Activated naive CD4-positive, alpha-beta T cell treated with anti-CD3 and anti-CD28 coated beads for 36 hours (primary cell): ENCODE measurements at places on chromosomes 16 and 17. TPM values are rescaled to one million over a fixed set of nuclear protein-coding genes. Genes with fewer than 3 reads are reported as not detected.

Gene KRTAP16-1
- not detected for total RNA-seq

Gene PLCD3
- 2.4 TPM for total RNA-seq

Gene HASPIN
- 21.8 TPM for total RNA-seq

DNA sequence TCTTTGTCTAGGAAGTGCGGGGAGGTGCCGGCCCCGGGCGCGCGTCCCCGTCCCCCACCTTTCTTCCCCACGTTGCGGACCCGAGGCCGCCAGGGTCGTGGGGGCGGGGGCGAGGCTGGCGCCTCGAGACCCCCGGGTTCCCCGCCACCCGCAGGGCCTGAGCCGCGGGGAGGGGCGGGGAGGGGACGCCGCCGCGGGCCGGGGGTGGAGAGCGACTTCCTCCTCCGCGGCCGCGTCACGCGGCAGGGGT is 1.8 kb upstream of the ACTG1 start:
- H3K4me3 ChIP-seq: peak overlapping the region; percentile 81
- peaks cover 27% of the 10 kb centered on the region for H3K4me1 ChIP-seq
- peaks cover 29% of the 10 kb centered on the region for H3K36me3 ChIP-seq
- peak overlapping the region; percentile 85 for H3K27ac ChIP-seq
- no peaks in the 10 kb centered on the region for H3K27me3 ChIP-seq
- no peak for DNase-seq

- H3K4me3 ChIP-seq: no peak overlapping the region
- peak; percentile 6 for DNase-seq
- no peak overlapping the region for H3K27ac ChIP-seq
- H3K4me1 ChIP-seq: no peaks in the 10 kb centered on the region
- H3K27me3 ChIP-seq: no peaks in the 10 kb centered on the region
- no peaks in the 10 kb centered on the region for H3K36me3 ChIP-seq
Measured at GRCh38 chr17:14268264-14268663, 31.6 kb upstream of the CDRT15 start.

Gene SLC16A5
- total RNA-seq: 2.5 TPM

DNA sequence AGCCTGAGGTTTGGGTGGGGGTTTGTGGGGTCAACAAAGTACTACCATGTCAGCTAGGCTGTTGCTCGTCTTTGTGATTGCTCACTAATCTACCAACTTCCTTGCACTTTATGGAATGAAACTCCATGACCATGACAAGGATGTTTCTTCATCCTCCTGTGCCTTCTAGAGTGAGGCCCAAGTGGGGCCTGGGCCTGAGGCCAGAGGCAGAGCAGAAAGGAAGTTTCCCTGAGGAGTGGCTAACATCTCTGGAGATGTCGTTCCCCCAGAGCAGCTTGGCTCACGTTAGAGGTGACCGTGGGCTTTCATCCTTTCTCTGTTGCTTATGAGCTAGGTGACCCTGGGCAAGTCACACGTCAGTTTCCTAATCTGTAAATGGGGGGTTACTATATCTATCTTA is 41.0 kb upstream of the IRX3 start:
- H3K4me3 ChIP-seq: no peak overlapping the region
- H3K36me3 ChIP-seq: no peaks in the 10 kb centered on the region
- H3K27ac ChIP-seq: no peak overlapping the region
- DNase-seq: no peak
- H3K4me1 ChIP-seq: no peaks in the 10 kb centered on the region

GRCh38 chr16:86031141-86031678 is 132.2 kb downstream of the IRF8 start:
- no peaks in the 10 kb centered on the region for H3K4me1 ChIP-seq
- DNase-seq: no peak
- peaks cover 7% of the 10 kb centered on the region for H3K27me3 ChIP-seq
- H3K4me3 ChIP-seq: no peak overlapping the region
- no peaks in the 10 kb centered on the region for H3K36me3 ChIP-seq
- no peak overlapping the region for H3K27ac ChIP-seq

DNA sequence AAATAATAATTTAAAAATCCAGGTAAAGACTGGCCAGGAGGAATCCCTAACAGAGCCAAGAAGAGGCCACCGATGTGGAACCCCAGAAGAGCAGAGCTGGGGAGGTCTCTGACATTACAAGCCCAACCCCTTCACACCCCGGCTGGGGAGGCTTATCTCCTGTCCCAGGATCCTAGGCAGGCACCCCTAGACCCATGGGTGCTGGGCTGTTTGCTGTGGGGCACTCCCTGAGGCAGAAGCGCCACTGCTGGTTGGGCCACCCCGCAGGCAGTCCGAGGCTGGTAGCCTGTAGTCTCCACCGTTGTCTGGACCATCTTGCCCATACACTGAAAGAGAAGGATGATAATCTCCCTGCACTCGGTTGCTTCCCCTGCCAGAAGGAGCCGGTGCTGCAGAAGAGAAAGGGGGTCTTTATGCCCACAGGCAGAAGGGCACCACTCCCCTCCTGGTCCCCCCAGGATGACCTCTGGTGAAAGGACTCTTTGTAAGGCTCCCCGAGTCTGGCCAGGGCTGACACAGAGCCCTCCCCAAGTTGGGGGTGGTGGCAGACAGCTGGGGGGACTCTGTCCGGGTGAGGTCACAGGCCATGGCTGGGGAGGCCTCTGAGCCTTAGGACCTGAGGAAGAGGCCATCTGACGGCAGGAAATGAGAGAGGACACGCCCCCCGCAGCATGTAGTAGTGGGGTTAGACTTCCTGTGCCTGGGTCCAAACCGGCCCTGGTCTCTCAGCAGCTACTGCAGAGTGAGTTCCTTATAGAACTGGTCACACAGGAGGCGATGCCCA is 34.2 kb downstream of the CFAP20 start:
- no peaks in the 10 kb centered on the region for H3K27me3 ChIP-seq
- DNase-seq: no peak
- no peaks in the 10 kb centered on the region for H3K36me3 ChIP-seq
- no peak overlapping the region for H3K4me3 ChIP-seq
- H3K27ac ChIP-seq: no peak overlapping the region

Gene HOXB9
- 6.7 TPM for total RNA-seq

DNA sequence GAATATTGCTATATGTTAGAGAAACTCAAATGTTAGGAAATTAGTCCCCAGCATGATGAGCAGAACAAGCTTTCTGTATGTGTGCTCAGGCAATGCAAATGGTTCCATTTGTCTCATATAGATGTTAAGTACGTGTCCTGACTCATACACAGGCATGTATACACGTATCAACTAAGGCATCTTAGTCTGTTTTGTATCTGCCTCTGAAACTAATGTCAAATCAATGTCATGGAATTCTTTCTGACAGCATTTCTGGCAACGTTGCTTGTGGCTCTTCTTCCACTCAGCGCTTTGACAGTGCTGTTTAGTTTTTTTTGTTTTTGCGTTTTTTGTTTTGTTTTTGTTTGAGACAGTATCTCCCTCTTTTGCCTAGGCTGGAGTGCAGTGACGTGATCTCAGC is 111.9 kb downstream of the CNTNAP4 start:
- no peak overlapping the region for H3K27ac ChIP-seq
- H3K36me3 ChIP-seq: no peaks in the 10 kb centered on the region
- H3K4me3 ChIP-seq: no peak overlapping the region
- H3K27me3 ChIP-seq: no peaks in the 10 kb centered on the region

GRCh38 chr16:4958510-4959438 is 644 bp downstream of the SEC14L5 start:
- H3K4me1 ChIP-seq: peaks cover 14% of the 10 kb centered on the region
- no peaks in the 10 kb centered on the region for H3K36me3 ChIP-seq
- peaks cover 30% of the 10 kb centered on the region for H3K27me3 ChIP-seq
- no peak for DNase-seq

GRCh38 chr17:56653877-56654276 is 60.4 kb downstream of the NOG start:
- no peak overlapping the region for H3K27ac ChIP-seq
- H3K36me3 ChIP-seq: no peaks in the 10 kb centered on the region
- peak; percentile 90 for DNase-seq
- H3K27me3 ChIP-seq: no peaks in the 10 kb centered on the region

DNA sequence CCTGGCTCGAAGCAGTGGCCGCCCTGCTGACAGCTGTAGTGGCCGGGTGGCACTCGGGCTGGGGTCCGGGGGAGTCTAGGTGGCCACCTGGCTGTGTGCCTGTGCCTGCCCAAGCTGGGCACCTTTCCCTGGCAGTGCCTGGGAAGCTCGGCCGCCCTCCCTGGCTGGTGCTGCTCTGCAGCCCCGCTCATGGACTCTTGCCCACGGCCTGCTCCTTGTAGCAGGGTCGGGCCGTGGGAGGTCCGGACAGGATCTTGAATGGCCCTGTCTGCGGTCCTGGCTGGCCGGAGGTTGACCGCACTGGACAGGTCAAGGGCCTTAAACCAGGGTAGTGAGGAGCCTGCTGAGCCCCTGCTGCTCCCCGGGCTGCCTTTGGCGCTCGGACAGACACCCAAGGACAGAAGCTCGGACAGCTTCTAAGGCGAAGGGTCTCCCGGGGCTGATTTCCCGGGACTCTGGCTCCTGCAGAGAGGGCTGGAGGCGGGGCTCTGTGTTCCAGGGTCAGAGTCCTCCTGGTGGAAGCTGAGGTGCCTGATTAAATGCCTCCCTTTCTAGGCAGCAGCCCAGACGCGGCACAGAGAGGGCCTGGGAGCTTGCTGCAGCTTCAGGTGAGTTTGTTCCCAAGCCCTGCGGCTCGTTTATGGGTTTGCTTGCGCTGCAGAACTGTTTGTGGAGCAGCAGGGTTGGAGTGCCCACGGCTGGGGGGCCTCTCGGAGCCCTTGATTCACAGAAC is 6.0 kb downstream of the CAPN15 start:
- H3K4me1 ChIP-seq: peaks cover 18% of the 10 kb centered on the region
- H3K27ac ChIP-seq: no peak overlapping the region
- no peaks in the 10 kb centered on the region for H3K27me3 ChIP-seq
- DNase-seq: no peak

Gene GAS2L2
- 0.07 TPM for total RNA-seq

DNA sequence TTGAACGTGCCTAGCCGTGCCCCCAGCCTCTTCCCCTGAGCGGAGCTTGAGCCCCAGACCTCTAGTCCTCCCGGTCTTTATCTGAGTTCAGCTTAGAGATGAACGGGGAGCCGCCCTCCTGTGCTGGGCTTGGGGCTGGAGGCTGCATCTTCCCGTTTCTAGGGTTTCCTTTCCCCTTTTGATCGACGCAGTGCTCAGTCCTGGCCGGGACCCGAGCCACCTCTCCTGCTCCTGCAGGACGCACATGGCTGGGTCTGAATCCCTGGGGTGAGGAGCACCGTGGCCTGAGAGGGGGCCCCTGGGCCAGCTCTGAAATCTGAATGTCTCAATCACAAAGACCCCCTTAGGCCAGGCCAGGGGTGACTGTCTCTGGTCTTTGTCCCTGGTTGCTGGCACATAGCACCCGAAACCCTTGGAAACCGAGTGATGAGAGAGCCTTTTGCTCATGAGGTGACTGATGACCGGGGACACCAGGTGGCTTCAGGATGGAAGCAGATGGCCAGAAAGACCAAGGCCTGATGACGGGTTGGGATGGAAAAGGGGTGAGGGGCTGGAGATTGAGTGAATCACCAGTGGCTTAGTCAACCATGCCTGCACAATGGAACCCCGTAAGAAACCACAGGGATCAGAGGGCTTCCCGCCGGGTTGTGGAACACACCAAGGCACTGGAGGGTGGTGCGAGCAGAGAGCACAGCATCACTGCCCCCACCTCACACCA is 724 bp downstream of the GAA start:
- peak overlapping the region; percentile 92 for H3K4me3 ChIP-seq
- no peaks in the 10 kb centered on the region for H3K36me3 ChIP-seq
- H3K4me1 ChIP-seq: peaks cover 28% of the 10 kb centered on the region
- H3K27ac ChIP-seq: peak overlapping the region; percentile 59

Gene SNAI3
- total RNA-seq: 2.9 TPM

- no peak overlapping the region for H3K4me3 ChIP-seq
- peaks cover 3% of the 10 kb centered on the region for H3K27me3 ChIP-seq
- no peak for DNase-seq
Measured at GRCh38 chr17:31808521-31809050, 50.5 kb downstream of the COPRS start.

- H3K27ac ChIP-seq: no peak overlapping the region
- H3K27me3 ChIP-seq: peaks cover 23% of the 10 kb centered on the region
- H3K4me3 ChIP-seq: no peak overlapping the region
- peaks cover 3% of the 10 kb centered on the region for H3K4me1 ChIP-seq
- H3K36me3 ChIP-seq: no peaks in the 10 kb centered on the region
Measured at GRCh38 chr17:36148559-36149295, 27.7 kb downstream of the TBC1D3B start.

- H3K27me3 ChIP-seq: peaks cover 34% of the 10 kb centered on the region
- DNase-seq: no peak
Measured at GRCh38 chr17:4503283-4504025, 4.8 kb downstream of the SPNS2 start.

GRCh38 chr17:54903375-54903774 is 2.7 kb downstream of the TOM1L1 start:
- DNase-seq: no peak
- H3K4me3 ChIP-seq: no peak overlapping the region
- peaks cover 8% of the 10 kb centered on the region for H3K4me1 ChIP-seq
- H3K27ac ChIP-seq: no peak overlapping the region
- H3K36me3 ChIP-seq: no peaks in the 10 kb centered on the region

DNA sequence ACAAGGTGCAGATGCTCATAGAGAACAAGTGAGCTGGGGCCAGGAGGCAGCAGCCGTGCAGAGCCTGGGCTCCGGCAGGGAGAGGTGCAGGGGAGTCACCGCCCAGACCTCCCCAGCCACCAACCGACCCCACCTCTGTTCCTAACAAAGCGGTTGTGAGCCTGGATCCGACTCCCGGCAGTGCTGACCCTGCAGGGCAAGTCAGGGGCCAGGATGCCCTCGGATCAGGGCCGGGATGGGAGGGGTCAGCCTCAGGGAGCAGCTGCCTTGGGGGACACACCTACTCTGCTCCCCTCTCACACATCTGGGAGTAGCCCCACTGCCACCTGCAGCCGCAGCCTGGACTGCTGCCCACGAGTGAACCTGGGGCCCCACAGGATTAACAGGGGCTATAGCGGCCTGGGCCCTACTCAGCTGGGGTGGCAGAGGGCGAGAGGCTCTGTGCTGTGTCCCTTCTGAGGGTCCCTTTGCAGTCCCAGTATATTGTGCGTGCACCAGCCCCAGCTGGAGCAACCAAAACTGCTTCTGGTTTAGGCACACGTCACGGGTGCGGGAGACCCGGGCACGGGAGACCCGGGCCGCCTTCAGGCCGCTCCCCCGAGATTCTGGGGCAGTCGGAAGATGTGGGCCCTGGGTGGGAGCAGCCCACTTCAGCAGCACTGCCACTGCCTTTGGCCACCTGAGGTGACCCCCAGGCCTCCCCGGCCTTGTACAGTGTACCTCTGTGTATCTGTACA is 21.2 kb downstream of the MNT start:
- H3K27me3 ChIP-seq: no peaks in the 10 kb centered on the region
- no peaks in the 10 kb centered on the region for H3K4me1 ChIP-seq
- DNase-seq: no peak
- no peaks in the 10 kb centered on the region for H3K36me3 ChIP-seq
- no peak overlapping the region for H3K4me3 ChIP-seq
- no peak overlapping the region for H3K27ac ChIP-seq

Gene FBXO31
- 26.7 TPM for total RNA-seq
